ENCODE measurements at places on chromosomes 4 and X. TPM values are rescaled to one million over a fixed set of nuclear protein-coding genes. Genes with fewer than 3 reads are reported as not detected.

Gene ACSL1
- total RNA-seq = 5.3 TPM

Gene EDNRA
- total RNA-seq = not detected

Gene SULT1B1
- not detected for total RNA-seq

Gene ATP6AP2
- total RNA-seq = 69.2 TPM

Gene TLR8
- total RNA-seq = not detected

Gene APLN
- not detected for total RNA-seq

Gene PDE6B
- total RNA-seq = not detected

Gene PAGE2
- total RNA-seq = not detected

Gene SMARCA5
- total RNA-seq = 63.1 TPM

Gene AFF2
- total RNA-seq = not detected

Gene DCAF12L2
- total RNA-seq = not detected

Gene PROM1
- total RNA-seq = 6.0 TPM

Gene TMEM156
- total RNA-seq = not detected

Measured in G401 (cell line).